ENCODE measurements at places on chromosomes 2 and 18. TPM values are rescaled to one million over a fixed set of nuclear protein-coding genes. Genes with fewer than 3 reads are reported as not detected.

DNA sequence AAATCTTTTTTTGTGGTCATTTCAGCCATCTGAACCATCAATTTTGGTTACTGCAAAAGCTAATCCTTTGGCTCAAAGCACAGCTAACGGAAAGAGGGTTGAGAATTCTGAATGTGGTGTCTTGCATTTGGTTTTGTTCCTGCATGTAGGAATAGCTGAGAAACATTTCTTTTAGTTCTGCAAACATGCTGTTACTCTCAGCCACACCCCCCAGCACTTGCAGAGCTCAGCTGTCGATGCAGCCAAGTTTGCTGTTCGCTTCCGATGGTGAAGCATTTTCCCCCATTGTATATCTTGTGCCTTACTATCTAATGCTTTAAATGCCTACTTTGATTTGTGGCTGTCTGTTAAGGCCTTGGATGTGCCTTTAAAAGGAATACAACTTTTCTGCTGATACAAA, 294.9 kb upstream of the FANCL start:
- no peak overlapping the region for H3K27ac ChIP-seq
- DNase-seq, result no peak
- no peaks in the 10 kb centered on the region for H3K4me1 ChIP-seq
- no peak overlapping the region for H3K4me3 ChIP-seq

DNA sequence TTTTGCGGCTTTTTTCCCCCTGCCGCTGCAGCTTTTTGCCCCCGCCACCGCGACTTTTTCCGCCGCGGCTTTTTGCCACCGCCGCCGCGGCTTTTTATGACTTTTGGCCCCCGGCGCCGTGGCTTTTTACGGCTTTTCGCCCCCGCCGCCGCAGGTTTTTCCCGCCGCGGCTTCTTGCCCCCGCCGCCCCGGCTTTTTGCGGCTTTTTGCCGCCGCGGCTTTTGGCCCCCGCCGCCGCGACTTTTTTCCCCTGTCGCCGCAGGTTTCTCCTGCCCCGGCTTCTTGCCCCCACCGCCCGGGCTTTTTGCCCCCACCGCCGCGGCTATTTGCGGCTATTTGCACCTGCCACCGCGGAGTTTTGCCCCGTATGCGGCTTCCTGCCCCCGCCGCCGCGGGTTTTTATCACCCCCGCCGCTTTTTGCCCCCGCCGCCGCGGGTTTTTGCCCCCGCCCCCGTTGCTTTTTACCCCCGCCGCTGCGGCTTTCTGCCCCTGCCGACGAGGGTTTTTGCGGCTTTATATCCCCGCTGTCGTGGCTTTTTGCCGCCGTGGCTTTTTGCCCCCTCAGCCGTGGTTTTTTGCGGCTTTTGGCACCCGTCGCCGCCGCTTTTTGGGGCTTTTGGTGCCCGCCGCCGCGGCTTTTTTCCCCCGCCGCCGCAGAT, 2750.9 kb downstream of the RPIA start:
- peaks cover 2% of the 10 kb centered on the region for H3K36me3 ChIP-seq
- no peak overlapping the region for H3K4me3 ChIP-seq
- no peak overlapping the region for H3K27ac ChIP-seq
- H3K27me3 ChIP-seq, result peaks cover 13% of the 10 kb centered on the region
- DNase-seq, result peak; percentile 42

DNA sequence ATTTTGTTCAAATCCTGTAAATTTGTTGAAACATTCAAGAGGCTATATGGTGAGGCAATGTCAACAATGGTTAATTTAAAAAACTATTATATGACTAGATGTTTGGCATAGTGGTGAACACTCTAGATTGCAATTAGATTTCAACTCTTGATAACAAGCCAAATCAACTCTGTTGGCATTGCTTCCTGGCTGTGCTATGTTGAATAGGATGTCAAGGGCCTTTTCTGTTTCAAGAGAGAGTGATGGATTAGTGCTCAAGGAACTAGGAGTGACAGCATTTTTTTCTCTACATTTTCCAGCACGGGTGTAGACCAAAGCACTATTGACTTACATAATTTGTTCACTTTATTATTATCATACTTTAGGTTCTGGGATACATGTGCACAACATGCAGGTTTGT, 172.4 kb upstream of the KCNH7 start:
- H3K4me1 ChIP-seq, result no peaks in the 10 kb centered on the region
- no peaks in the 10 kb centered on the region for H3K36me3 ChIP-seq
- no peak overlapping the region for H3K4me3 ChIP-seq
- no peak overlapping the region for H3K27ac ChIP-seq
- no peak for DNase-seq
- H3K27me3 ChIP-seq, result no peaks in the 10 kb centered on the region

GRCh38 chr2:238009563-238009962, 42.7 kb downstream of the UBE2F start:
- no peak overlapping the region for H3K27ac ChIP-seq
- no peak overlapping the region for H3K4me3 ChIP-seq
- H3K27me3 ChIP-seq, result no peaks in the 10 kb centered on the region
- peaks cover 30% of the 10 kb centered on the region for H3K36me3 ChIP-seq
- peaks cover 28% of the 10 kb centered on the region for H3K4me1 ChIP-seq

- H3K4me1 ChIP-seq, result peaks cover 33% of the 10 kb centered on the region
- no peak for DNase-seq
- H3K27me3 ChIP-seq, result no peaks in the 10 kb centered on the region
- H3K4me3 ChIP-seq, result no peak overlapping the region
- H3K27ac ChIP-seq, result no peak overlapping the region
- H3K36me3 ChIP-seq, result peaks cover 1% of the 10 kb centered on the region
Observed at GRCh38 chr2:68383778-68384177, 18.7 kb downstream of the PLEK start.

The NYAP2 gene
- total RNA-seq, result not detected

The REG1B gene
- not detected for total RNA-seq

DNA sequence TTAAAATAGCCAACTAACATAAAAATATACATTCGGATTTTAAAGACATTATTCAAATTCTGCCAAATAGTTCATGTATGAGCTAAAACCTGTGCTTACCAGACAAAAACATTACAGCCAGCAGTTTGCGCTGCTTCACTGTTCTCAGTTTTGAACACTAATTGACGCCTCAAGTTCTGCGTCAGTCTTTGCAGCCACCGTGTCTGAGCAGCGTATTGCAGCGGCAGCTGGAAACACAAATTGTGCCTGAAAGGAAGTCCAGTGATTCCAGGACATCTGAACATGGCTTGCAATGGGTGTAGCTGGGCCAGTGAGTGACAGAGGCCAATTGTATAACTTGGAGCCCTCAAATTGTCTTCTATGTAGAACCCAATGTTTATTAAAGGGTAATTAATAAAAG, 267.6 kb downstream of the TFCP2L1 start:
- H3K27me3 ChIP-seq, result peaks cover 6% of the 10 kb centered on the region
- H3K4me3 ChIP-seq, result no peak overlapping the region
- no peak overlapping the region for H3K27ac ChIP-seq
- H3K36me3 ChIP-seq, result no peaks in the 10 kb centered on the region

DNA sequence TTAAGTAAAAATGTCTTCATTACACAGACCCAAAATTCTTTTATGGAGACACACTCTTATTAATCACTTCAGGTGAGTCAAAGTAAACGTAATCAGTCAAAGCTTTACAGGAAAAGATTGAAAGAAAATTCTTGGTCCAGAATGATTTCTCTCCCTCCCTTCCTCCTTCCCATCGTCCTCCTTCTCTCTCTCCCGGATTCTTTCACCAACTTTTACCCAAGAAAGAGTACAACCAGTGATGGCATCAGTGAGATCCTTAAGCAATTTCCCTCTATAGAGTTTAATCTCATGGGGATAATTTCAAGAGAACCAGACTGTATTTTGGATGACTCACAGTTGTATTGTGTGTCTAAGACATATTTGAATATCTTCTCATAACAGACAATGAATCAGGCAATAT, 258.1 kb downstream of the ALK start:
- H3K36me3 ChIP-seq, result no peaks in the 10 kb centered on the region
- H3K27ac ChIP-seq, result no peak overlapping the region
- peaks cover 7% of the 10 kb centered on the region for H3K27me3 ChIP-seq
- no peak for DNase-seq
- no peaks in the 10 kb centered on the region for H3K4me1 ChIP-seq

DNA sequence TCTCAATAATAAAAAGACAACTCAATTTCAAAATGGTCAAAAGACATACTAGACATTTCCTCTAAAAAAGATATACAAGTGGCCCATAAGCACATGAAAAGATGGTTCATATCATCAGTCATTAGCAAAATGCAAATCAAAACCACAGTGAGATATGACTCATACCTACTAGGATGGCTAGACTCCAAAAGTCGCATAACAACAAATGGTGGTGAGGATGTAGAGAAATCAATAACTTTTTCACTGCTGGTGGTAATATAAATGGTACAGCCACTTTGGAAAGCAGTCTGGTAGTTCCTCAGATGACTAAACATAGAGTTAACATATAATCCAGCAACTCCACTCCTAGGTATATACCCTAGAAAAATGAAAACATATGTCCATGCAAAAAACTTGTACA, 242.3 kb upstream of the NOL4 start:
- DNase-seq, result no peak
- no peak overlapping the region for H3K27ac ChIP-seq
- H3K4me3 ChIP-seq, result no peak overlapping the region
- no peaks in the 10 kb centered on the region for H3K27me3 ChIP-seq
- H3K36me3 ChIP-seq, result no peaks in the 10 kb centered on the region

DNA sequence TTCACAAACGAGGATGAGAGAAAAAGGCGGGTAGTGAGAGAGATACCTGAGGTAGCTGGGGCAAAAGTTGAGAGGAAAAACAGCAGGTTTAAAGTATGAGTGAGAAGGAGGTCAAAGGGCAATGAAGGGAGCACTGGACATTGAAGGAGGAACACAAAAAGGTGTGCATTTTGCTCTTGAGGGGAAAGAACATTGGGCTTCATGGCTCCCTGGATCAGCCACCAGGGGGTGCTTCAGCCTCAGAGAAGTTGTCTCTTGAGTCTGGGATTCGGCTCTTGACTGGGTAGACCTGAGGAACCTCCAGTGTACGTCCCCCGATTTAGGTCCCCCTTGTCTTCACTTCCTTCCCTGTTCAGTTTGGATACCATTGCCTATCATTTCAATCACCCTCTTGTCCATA, 128.5 kb downstream of the RAPGEF4 start:
- no peaks in the 10 kb centered on the region for H3K36me3 ChIP-seq
- H3K4me1 ChIP-seq, result no peaks in the 10 kb centered on the region
- H3K4me3 ChIP-seq, result no peak overlapping the region
- peak; percentile 47 for DNase-seq
- no peak overlapping the region for H3K27ac ChIP-seq

GRCh38 chr2:185608799-185609198, 129.8 kb upstream of the FSIP2 start:
- H3K4me3 ChIP-seq, result no peak overlapping the region
- no peaks in the 10 kb centered on the region for H3K4me1 ChIP-seq
- H3K27ac ChIP-seq, result no peak overlapping the region
- DNase-seq, result no peak
- no peaks in the 10 kb centered on the region for H3K36me3 ChIP-seq
- H3K27me3 ChIP-seq, result no peaks in the 10 kb centered on the region

- DNase-seq, result no peak
- H3K4me3 ChIP-seq, result peak overlapping the region; percentile 82
- H3K36me3 ChIP-seq, result peaks cover 7% of the 10 kb centered on the region
- H3K4me1 ChIP-seq, result peaks cover 43% of the 10 kb centered on the region
Observed at GRCh38 chr2:196277002-196277401, 105.6 kb upstream of the STK17B start.

GRCh38 chr2:58006256-58006951, 40.2 kb upstream of the VRK2 start:
- H3K27me3 ChIP-seq, result no peaks in the 10 kb centered on the region
- H3K36me3 ChIP-seq, result no peaks in the 10 kb centered on the region
- no peaks in the 10 kb centered on the region for H3K4me1 ChIP-seq
- H3K27ac ChIP-seq, result no peak overlapping the region
- DNase-seq, result no peak
- H3K4me3 ChIP-seq, result no peak overlapping the region

GRCh38 chr18:30088238-30089015, 954.1 kb downstream of the DSC3 start:
- no peaks in the 10 kb centered on the region for H3K4me1 ChIP-seq
- DNase-seq, result no peak
- H3K27ac ChIP-seq, result no peak overlapping the region
- no peak overlapping the region for H3K4me3 ChIP-seq
- no peaks in the 10 kb centered on the region for H3K27me3 ChIP-seq

GRCh38 chr2:201643216-201643890, at the start of gene TMEM237:
Gene TMEM237, minus strand, starts transcription at chr2:201643503. Its CDS starts 103 bp downstream, at chr2:201643400.
- peaks cover 15% of the 10 kb centered on the region for H3K4me1 ChIP-seq
- peak within 1 kb of the TSS; percentile 97 for H3K4me3 ChIP-seq
- H3K27me3 ChIP-seq, result no peaks in the 10 kb centered on the region
- peak within 1 kb of the TSS; percentile 98 for H3K27ac ChIP-seq
- peak; percentile 71 for DNase-seq
- no peaks in the 10 kb centered on the region for H3K36me3 ChIP-seq

The PARD6G gene
- 1.0 TPM for total RNA-seq

The CARF gene
- total RNA-seq, result 16.9 TPM

- H3K36me3 ChIP-seq, result no peaks in the 10 kb centered on the region
- no peak overlapping the region for H3K4me3 ChIP-seq
- H3K27ac ChIP-seq, result no peak overlapping the region
- DNase-seq, result no peak
Observed at GRCh38 chr2:207450186-207450585, 79.6 kb upstream of the CREB1 start.

GRCh38 chr2:19885791-19886190, 16.0 kb downstream of the TTC32 start:
- no peaks in the 10 kb centered on the region for H3K27me3 ChIP-seq
- no peak overlapping the region for H3K27ac ChIP-seq
- DNase-seq, result no peak

GRCh38 chr2:18987592-18988073, 370.8 kb downstream of the OSR1 start:
- no peak for DNase-seq
- no peaks in the 10 kb centered on the region for H3K27me3 ChIP-seq
- no peak overlapping the region for H3K4me3 ChIP-seq
- H3K27ac ChIP-seq, result no peak overlapping the region
- no peaks in the 10 kb centered on the region for H3K36me3 ChIP-seq
- no peaks in the 10 kb centered on the region for H3K4me1 ChIP-seq

Data from activated naive CD8-positive, alpha-beta T cell treated with anti-CD3 and anti-CD28 coated beads, Interleukin-2, amount 10 ng/mL, durations not matched to agents 7 days and 5 days (primary cell).